AG20443 (cell line): ENCODE measurements at places on chromosomes 16 and 17.

- DNase-seq, result no peak
These were observed 297.3 kb downstream of the ABCC12 start for GRCh38 chr16:47858333-47858982.

- DNase-seq, result no peak
These were observed 53.8 kb upstream of the CACNG5 start for GRCh38 chr17:66781135-66781534.

- peak; percentile 82 for DNase-seq
These were observed 2.5 kb downstream of the TTLL6 start for GRCh38 chr17:48814504-48814903.

DNA sequence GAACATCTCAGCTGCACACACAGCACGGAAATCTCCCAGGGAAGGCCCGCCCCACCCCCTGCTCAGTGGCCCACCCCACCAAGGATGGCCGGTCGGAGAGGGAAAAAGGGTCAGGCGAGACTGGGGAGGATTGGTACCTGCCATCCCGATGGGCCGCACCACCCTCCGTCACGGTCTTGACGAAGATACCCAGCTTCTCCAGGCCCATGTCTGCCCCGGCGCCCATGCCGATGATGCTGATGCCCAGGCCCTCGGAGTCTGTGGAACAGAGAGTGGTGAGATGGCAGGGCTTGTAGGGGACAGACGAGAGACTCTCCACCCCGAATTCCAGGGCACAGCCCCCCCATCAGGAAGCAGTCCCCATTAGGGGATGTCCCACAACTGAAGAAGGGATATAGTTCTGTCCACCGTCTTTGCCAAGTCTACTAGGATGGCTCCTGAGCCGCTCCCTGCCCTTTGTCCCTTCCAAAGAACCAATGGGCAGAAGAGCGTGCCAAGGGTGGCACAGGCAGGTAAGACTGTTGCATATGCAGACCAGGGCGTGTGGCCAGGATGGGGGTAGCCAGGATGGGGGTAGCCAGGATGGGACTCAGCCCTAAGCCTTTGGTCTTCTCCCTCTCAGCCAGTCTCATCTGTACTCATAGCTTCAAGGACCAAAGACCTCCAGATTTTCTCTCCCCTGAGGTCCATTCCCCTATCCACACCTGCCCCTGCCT lies 6.9 kb downstream of the PPP1R9B start:
- no peak for DNase-seq

DNA sequence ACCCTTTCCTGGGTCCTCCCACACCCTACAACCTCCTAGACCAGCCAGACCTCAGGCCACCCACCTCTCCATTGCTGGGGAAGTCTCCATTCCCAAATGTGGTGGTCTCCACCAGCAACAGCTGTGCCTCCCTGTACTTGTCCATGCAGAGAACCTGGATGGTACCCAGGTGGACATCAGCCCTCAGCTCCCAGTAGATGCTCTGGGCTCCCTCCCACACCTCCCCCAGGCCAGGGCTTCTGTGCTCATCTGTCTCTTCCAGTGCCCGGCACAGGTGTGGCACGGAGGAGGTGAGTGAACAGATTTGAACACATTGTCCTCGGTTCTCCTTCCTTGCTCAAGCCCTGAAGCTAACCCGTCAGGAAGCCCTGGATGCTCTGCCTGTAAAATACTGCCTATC lies 34.6 kb downstream of the LGALS9 start:
- DNase-seq, result no peak

DNA sequence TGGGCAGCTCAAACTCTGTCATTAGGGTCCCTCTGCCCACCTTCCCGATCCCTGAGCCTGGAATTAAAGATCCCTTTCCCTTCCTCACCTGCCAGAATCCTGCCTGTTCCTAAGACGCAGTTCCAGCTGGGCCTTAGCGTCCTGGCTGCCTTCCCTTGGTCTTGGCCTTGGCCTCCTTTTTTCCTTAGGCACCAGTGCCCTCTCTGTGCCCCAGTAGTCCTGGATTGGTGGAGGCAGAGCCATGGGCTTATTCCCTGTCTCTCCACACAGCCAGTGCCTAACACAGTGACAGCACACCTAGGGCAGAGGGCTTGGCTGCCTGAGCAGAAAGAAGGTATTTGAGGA lies 3.5 kb downstream of the TMEM132E start:
- DNase-seq, result no peak

DNA sequence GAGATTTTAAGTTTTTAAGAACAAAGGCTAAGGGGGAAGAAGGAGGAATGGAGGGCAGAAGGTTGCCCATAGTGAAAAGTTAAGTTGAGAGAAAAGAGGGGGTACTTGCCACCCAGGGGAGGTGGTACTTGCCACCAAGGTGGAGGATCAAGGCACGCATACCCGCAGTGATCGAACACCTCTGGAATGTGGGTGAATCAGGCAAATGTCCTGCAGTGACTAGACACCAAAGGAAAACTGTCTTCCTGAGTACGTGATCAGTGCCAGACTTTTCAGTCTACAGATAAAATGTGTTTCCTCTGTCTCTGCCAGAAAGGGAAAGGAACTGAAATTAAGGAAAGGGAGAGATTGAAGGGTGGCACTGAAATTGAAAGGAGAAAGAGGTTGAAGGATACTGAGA lies 2285.3 kb downstream of the TP53TG3F start:
- DNase-seq, result no peak
